ENCODE measurements at places on chromosomes 7 and 10.

DNA sequence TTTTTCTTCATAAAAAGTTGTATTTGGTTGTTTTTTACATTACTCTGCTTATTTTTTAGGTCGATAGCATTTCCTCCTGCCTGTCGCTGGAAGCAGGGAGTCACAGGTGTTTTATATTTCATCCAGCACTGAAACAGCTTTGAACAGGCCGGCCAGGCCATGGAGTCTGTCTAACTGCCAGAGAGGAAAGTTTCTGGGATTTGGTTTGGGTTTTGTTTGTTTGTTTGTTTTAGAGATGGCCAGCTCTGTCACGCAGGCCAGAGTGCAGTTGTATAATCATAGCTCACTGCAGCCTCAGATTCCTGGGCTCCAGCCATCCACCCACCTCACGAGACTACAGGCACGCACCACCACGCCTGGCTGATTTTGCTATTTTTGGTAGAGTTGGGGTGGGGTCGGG lies 23.4 kb downstream of the PROSER2 start:
- no peak for DNase-seq

GRCh38 chr10:85868627-85869499 lies 497.7 kb downstream of the GRID1 start:
- no peak for DNase-seq

- peak; percentile 47 for DNase-seq
Measured at GRCh38 chr7:74202841-74203556, 6.8 kb upstream of the LAT2 start.

DNA sequence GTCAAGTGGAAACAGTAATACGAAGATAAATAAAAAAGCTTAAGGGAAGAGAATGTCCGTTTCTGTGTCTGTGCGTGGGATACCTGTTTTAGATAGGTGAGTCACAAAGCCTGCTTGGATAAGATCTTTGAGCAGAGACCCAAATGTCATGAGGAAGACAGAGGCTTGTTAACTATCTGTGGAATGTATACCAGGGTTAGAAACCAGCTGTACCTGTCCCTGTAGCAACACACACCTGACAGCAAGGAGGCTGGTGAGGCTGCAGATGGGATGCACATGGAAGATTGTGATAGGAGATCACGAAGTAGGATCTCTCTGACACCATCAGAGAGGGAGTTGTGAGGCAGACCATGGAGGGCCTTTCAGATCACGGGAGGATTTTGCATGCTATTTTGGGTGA lies 105.3 kb downstream of the ARHGAP21 start:
- no peak for DNase-seq

DNA sequence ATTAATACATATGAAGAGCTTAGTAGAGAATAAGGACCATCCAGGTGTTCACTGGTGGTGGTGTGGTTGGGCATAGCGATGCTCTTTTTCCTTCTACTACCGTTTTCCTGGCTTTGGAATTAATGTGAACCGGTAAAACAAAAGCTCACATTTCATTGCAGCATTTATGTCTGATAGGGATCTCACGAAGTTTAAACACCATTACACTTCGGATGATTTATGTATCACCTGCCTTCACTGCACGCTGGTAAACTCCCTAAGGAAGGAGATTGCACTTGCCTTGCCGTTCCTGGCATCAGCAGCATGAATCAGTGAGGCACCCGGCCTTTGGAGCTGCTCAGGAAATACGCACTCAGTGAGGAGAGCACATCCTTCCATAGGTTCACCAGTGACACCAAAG lies 47.5 kb downstream of the WIPF3 start:
- no peak for DNase-seq

- DNase-seq, result peak; percentile 9
Measured at GRCh38 chr10:91410638-91411371, 661 bp downstream of the HECTD2 start.
